BE2C (cell line): ENCODE measurements at places on chromosomes 13 and 19.

GRCh38 chr19:38676023-38676877 lies 28.8 kb downstream of the ACTN4 start:
- DNase-seq: no peak

DNA sequence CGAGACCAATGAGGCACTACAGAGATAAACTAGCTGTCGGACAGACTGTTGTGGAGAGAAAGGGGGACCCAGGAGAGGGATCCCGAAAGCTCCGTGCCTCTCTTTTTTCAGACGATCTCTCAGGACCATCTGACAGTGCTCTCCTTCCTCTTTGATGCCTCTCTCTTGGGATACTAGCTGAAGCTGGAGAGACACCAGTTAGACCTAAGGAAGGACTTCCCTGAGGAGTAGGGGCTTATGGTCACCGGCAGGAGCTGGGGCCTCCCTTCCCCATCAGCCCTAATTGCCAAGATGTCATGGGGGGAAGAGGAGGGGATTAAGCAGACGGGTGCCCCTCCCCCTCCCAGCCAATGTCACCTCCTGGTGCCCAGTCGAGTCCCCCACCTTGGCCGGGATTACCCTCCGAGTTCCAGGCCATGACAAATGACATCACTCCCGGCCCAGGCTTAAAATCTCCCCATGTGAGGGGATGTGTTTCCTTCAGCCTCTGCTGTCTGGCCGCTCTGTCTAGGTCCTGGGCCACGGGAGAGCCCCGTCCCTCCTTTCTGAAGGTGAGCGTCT lies at the start of gene CRX:
TSS of gene CRX (plus strand) at position 478 of the 561 bp plus-strand sequence. CDS start 12,507 bp downstream, outside the sequence.
- no peak for DNase-seq

DNA sequence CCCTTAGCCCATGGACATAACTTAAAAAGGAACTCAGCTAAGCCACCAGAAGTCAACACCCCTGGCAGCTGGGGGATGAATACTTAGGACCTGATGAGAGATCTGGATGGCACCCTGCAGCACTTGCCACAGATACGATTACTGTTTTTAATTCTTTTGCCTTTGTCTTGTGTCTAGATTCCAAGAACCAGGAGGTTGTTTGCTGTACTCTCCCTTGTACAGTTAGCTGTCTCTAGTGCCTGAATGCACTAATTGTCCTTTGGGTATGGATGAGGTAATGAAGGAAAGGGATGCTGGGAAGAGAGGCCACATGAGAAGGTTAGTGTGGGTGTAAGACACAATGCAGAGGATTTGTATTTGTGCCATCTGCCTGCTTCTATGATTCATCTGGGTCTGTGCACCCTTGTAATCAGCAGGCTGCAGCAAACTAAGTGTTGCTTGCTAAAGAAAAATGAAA lies 385.8 kb downstream of the KCNRG start:
- no peak for DNase-seq

- no peak for DNase-seq
Observed at GRCh38 chr13:76837801-76838200, 48.4 kb downstream of the KCTD12 start.

DNA sequence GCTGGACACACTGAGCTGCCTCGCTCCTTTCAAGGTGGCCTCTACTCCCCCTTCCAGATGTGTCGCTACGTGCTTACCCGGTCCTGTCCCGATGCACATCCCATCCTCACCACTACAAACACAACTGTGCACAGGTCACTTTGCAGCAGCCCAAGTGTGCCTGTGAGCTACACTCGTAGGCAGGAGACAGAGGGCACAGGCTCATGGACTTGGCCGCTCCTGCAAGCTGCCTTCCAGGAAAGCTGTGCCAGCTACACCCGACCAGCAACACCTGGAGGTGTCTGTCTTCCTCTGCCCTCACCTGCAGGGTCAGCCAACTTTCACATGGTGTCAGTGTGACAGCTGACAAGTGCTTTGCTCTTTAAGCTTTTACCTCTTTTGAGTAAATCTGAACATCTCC lies 15.4 kb downstream of the CARS2 start:
- no peak for DNase-seq

DNA sequence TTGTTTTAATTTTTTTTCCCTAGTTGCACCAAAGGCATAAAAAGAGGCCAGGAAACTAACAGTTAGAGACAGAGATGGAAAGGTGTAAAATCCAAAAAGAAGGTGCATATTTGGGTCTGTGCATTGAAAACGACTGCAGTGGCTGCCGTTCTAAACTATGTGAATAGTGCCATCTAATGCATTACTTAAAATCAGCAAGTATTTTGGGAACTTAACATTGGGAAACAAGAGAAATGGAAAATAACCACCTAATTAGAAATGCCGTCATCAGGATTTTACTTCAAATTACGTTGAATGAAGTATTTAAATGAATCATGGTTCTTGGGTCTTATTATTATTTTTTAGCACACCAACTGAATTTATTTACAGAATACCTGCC lies 189.5 kb upstream of the MIR17HG start:
- no peak for DNase-seq

DNA sequence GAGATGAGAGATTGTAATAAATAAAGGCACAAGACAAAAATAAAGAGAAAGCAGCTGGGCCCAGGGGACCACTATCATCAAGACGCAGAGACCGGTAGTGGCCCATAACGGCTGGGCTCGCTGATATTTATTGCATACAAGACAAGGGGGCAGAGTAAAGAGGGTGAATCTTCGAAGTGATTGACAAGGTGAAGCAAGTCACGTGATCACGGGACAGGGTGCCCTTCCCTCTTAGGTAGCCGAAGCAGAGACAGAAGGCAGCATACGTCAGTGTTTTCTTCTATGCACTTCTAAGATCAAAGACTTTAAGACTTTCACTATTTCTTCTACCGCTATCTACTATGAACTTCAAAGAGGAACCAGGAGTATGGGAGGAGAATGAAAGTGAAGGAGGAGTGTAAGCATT lies 4.6 kb upstream of the PRKCG start:
- no peak for DNase-seq

DNA sequence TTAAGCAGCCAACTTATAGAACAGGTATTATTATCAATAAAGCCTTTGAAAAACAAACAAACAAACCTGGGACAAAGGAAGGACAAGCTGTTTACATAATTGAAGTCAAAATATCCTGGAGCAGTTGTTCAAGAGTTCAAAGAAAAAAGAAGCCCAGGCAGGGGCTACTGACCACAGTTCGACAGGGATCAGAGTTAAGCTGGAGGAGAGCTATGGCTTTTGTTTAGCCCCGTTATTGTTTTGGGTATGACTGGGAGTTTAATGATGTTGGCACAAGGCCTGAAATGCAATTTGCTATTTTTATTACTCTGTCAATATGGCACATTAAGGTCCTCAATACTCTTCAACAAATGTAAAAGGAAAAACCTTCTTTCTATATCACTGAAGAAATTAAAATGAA lies 624.4 kb upstream of the KLHL1 start:
- DNase-seq: no peak

DNA sequence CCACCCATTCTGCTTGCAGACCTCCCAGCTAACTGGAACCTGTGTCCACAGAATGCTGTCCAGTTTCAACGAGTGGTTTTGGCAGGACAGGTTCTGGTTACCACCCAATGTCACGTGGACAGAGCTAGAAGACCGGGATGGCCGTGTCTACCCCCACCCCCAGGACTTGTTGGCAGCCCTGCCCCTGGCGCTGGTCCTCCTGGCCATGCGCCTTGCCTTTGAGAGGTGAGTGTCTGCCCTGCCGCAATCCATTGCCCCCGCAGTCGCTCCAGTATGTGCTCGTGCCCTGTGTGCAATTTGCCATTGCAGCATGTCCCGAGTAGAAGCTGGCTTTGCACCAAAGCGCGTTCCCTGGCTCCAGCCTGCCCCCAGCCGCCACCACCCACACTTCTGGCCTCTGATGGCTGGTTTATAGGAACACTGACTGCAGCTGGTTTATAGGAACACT lies 41.9 kb downstream of the CERS4 start:
- no peak for DNase-seq

- no peak for DNase-seq
Observed at GRCh38 chr13:109271061-109271460, 515.3 kb downstream of the IRS2 start.

DNA sequence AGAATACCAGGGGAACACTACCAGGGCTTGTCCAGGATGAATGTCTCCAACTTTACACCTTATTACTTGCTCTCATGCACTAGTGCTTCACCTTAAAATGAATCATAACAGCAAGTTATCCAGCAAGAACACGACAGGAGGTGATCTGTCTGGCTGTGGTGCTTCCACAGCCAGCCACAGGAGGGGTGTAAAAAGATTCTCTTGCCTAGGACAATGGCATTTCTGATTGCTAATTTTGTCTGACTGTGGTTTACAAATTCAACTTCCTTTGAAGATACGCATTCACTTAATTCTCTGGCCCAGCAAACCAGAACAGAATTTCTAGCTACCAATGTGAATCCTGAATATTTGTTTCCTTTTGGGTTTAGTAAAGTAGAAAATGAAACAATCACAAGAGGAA lies 23.1 kb upstream of the COG3 start:
- DNase-seq: no peak

DNA sequence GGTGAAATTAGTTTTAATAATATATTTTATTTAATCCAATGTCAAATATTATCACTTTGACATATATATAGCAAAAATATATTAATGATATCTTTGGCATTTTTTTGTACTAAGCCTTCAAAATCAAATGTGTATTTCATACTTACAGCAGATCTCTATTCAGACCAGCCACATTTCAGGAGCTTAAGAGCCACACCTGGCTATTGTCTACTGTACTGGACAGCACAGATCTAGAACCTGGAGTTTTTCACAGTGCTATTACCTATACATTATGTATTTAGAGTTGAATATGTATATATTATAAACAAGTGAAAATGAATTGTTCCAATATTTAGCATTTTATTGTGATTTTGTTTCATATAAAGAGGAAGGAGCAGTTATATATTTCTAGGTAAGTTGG lies 486.3 kb downstream of the DIAPH3 start:
- no peak for DNase-seq

- DNase-seq: no peak
Observed at GRCh38 chr13:36520111-36520510, 87.8 kb downstream of the CCNA1 start.

- DNase-seq: no peak
Observed at GRCh38 chr19:33794683-33795369, 1.8 kb upstream of the KCTD15 start.

- no peak for DNase-seq
Observed at GRCh38 chr19:19591133-19591825, 27.2 kb downstream of the PBX4 start.

- no peak for DNase-seq
Observed at GRCh38 chr13:32910530-32910929, 105.7 kb upstream of the KL start.

DNA sequence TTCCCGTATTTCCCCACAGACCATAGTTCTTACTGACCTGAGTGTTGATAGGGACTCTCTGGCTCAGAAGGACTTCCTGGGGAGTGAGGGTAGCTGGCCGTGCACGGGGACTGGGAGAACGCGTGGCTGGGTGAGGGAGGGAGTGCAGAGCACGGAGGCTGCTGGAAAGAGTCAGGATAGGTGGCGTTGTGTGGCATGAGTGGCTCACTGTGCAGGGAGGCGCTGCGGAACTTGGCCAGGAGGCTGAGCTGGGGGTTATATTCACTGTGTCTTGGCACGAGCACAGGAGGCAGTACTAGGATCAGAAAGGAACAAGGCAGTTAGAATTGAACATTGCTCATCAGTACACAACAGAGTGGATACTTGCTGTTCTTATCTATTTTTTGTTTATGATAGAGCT lies 47.4 kb downstream of the SMAD9 start:
- DNase-seq: peak; percentile 64

DNA sequence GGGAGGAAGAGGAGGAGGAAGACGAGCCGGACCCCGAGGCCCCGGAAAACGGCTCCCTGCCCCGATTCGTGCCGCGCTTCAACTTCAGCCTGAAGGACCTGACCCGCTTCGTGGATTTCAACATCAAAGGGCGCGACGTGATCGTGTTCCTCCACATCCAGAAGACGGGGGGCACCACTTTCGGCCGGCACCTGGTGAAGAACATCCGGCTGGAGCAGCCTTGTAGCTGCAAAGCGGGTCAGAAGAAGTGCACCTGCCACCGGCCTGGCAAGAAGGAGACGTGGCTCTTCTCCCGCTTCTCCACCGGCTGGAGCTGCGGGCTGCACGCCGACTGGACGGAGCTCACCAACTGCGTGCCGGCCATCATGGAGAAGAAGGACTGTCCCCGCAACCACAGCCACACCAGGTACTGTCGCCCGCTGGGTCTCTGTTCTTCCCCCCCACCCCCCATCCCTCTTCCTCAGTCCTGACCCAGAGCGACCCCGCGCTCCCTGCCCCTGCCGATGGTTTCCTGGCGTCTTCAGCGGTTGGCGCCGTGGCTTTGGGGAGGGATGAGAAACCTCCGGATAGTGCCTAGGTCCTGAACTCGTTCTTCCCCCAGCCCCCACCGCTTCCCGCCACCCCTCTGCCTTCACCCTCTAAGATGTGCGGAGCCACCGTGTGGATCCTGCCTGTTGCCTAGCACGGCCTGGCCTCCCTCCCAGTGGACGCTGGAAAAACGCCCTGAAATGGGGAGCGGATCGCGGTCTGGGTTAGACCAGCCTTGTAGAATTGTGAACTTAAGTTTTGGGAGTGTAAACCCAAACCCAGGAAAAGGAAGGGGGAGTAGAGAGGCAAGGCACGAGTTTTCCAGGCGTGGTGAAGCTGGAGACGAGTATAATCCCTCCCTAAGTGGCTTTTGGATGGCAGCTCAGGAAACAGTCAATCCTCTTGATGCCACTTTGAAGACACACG lies 1.5 kb downstream of the HS6ST3 start:
- DNase-seq: peak; percentile 61

- DNase-seq: no peak
Observed at GRCh38 chr19:30116984-30117555, 175.0 kb downstream of the URI1 start.

- no peak for DNase-seq
Observed at GRCh38 chr13:92300651-92301050, 902.2 kb downstream of the GPC5 start.

- no peak for DNase-seq
Observed at GRCh38 chr13:110634558-110634957, 19.2 kb downstream of the NAXD start.

- DNase-seq: no peak
Observed at GRCh38 chr13:59447846-59448620, 715.7 kb downstream of the DIAPH3 start.

DNA sequence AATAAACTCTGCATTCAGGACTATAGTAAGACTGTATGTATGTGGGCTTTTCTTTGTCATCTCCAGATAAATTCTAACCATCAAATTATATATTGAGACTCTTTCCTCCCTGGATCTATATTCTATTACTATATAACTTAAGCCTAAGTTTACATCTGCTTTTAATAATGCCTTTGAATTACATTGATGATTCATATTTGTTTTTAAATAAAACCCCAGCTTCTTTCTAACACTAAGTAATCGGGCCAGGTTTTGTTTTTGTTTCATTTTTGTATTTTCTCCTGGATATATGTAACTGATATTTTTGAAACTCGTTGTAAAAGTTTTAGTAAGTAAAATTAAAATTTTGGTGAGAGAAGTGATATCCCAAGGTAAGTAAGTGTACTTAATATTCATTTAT lies 1599.1 kb downstream of the PCDH9 start:
- DNase-seq: no peak
